ENCODE measurements at places on chromosomes 16 and 17. TPM values are rescaled to one million over a fixed set of nuclear protein-coding genes. Genes with fewer than 3 reads are reported as not detected.

DNA sequence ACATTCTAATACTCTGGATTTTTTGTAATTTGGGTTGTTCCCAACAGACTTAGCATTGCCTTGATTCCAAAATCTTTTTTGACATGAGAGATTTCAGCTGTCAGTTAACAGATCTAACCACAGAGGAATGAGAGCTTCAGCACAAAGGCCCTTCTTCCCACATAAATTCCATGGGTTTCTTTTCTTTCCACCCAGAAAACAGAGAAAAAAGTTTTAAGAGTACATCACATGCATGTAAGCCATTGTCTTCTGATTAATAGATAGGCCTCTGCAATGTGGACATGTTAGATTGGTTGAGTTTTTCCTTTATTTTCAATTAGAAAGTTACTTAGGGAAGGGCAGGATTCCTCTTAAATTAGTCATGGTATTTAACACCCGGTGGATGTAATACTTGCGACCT, 939 bp downstream of the MYH8 start:
- DNase-seq = no peak

DNA sequence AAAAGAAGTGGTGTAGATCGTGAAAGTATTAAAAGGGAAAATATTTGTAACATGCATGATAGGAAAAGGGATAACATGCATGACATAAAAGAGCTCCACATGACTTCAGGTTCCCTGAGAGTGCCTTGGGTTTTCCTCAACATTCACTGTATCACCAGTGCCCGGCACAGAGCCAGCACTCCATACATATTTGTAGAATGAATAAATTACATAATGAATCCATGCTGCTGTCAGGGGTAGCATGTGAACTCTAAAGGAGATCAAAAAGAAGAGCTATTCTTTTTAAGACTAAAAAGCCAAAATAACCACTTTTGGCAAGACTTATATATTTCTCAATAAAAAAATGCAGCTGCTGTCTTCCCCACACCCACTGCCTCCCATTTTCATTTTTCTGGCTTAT, 2.7 kb upstream of the ZNF594 start:
- no peak for DNase-seq

DNA sequence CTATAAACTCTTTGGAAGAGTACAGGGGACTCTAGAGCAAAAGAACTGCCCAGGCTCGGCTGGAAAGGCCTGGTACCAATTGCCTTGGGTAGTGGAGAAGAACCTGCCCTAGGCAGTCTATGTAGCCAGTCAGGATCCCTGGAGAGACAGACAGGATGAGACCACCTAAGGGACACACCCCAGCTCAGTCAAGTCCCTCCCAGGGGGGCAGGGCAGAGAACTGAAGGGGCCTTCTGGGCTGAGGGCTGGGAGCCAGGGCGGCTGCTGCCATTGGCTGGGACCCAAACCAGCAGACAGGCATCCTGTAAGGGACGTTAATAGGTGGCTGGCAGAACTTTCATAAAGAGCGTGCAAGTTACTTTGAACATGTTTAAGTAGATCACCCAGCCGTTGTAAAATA, 12.8 kb upstream of the SLC38A8 start:
- DNase-seq = no peak

GRCh38 chr17:69335058-69335457, 8.1 kb upstream of the ABCA5 start:
- no peak for DNase-seq

GRCh38 chr16:54631782-54632181, 298.9 kb upstream of the IRX5 start:
- DNase-seq = no peak

DNA sequence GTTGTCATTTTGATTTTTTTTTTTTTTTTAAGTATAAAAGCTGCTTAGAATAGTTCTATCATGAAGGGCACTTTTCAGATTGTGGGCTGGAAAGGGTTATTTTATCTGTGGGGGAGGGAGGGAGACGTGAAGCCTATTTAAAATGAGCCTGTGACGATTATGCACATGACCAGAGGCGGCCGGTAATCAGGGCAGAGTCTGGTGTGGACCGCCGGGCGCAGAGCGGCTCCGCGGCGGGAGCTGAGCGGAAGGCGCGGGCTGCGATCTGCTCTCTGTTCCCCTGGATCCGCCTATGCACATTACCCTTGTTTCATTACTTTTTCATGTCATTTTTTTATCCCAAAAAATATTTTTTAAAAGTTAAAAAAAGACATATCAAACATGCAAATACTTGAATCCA, 23.5 kb downstream of the TMC6 start:
- no peak for DNase-seq

DNA sequence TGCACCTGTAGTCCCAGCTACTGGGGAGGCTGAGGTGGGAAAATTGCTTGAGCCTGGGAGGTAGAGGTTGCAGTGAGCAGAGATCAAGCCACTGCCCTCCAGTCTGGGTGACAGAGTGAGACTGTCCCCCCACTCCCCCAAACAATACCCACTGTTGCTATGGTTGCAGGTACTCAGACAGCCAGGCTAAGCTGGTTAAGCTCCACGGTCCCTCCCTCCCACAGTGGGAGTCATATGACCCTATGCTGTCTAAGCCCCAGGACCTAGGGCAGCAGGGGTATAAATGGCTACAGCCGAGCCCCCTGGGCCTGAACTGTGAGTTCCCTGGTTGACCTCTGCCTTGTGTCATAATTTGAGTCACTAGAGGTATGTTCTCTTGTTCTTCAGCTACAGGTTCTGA, 15.9 kb upstream of the RPRML start:
- DNase-seq = no peak

GRCh38 chr17:42111871-42112551, 503 bp downstream of the DHX58 start:
- peak; percentile 54 for DNase-seq

DNA sequence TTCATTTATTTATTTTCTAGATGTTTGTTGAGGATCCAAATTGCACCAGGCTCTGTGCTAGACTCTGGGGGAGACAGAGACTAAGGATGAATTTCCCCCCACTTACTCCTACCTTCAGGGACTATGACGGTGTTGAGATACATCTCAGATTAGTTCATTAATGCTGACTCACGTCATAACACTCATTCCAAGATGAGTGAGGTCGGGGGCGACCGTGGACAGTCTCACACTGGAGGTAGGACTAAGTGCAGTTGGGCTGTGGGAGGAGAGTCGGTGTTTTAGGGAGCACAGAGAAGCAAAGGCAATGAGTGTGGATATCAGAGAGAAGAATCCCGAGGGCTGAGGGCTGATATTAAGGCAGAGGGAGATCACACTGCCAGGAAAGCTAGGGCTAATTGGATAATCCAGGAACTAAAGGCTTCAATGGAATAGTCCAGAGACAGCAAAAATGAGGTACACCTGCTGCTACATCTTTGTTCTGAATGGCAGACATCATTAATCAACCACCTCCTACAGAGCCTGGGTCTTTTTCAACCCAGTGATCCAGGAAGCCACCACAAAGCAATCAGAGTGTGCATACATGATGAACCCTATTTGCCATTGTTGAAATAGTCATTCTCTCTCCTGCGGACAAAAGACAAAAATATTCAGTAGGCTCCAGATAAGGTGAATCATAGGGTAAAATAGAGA, 38.6 kb upstream of the CACNG4 start:
- no peak for DNase-seq

DNA sequence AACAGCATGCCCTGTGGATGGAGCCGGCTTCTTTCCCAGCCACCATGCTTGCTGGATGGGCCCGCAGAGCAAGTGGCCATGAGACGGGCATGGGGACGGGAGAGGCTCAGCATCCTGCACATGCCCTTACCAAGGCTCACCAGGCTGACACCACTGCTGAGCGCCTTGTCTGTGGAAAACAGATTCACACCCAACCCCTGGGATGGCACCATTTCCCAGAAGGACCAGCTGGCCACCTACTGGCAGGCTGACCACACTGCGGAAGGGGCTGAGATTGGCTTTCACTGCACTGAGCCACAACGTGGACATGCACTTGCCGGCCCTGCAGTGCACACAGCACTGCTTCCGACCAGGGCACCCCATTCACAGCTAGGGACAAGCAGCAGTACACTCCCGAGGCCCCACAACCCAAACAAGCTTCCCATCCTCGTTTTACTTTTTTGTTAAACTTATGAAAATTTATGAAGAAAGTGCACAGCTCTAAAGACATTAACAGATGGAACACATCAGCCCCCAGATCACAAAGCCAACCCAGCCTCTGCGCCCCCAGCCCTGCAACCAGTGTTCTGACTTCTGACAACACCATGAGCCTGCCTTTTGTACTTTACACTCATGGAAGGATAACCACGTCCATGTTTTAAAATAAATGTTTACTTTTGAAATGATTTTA, 13.9 kb upstream of the KRTAP17-1 start:
- peak; percentile 71 for DNase-seq

DNA sequence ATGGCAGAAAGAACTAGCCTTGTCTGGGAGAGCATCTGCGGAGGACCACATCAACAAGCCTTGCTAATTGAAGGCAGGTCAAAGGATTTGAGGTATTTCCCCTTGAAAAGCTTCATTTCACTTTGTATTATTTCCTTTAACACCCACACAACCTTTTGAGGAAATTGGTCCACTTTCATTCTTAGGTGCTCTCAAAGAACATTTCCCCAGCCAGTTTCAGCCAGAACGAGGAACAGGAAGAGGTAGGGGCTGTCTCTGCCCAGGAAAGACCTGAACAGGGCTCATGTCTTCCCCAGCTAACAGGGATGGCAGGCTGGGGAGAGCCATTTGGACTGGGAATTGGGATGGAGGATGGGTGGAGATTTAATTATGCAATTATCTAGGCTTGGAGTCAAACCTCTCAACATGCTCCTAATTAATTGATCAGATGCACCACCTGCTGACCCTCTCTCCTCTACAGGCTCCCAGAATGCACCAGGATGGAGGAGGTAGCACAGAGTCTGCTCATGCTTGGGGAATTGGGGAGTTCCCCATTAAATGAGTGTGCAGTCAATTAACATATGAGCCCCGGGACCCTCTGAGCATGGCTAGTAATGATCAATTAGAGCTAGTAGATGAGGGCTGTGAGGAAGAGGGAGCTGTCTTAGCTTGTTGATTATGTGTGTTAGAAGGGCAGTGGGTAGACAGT, 84.6 kb downstream of the GP2 start:
- DNase-seq = no peak

DNA sequence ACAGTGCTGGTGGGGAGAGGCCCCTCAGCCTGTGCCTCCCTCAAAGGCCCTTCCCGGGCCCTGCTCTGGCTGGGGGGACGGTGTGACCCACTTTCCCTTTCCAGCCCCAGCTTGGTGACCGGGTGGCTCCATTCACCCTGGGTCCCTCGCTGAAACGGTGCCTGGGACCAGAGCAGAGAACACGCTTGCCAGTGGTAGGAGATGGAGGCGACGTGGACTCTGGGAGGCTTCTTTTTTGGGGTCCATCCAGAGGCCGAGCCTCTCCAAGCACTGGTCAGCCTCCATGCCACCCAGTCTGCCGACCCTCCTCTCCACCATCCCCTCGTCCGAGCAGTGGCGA, 7.7 kb downstream of the CENPX start:
- no peak for DNase-seq

- no peak for DNase-seq
These were observed 16.1 kb downstream of the ABCA3 start for GRCh38 chr16:2324296-2324859.

- no peak for DNase-seq
These were observed 104.2 kb downstream of the CDK5R1 start for GRCh38 chr17:32590974-32591373.

GRCh38 chr16:79571903-79572535, 28.5 kb downstream of the MAF start:
- DNase-seq = no peak

DNA sequence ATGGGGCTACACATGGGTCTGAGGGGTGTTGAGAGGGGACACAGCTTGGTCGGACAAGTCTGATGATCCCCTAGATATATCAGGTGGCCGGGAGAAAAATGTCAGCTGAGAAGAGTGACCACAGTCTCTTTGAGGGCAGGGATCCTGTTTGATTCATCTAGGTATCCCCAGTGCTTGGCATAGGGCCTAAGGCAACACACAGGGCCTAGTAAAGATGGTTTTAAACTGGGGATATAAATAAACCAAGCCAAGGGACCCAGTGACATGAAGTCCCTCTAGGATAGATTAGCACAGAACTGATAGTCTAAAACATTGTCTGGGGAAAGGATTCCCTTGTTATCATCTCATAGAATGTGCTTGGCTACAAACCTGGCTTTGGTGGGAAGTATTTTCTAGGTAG, 1.4 kb downstream of the ERCC4 start:
- peak; percentile 9 for DNase-seq

- no peak for DNase-seq
These were observed 13.9 kb upstream of the STAT3 start for GRCh38 chr17:42402117-42402516.

GRCh38 chr16:2206780-2207433, 1.7 kb downstream of the MLST8 start:
- DNase-seq = no peak

DNA sequence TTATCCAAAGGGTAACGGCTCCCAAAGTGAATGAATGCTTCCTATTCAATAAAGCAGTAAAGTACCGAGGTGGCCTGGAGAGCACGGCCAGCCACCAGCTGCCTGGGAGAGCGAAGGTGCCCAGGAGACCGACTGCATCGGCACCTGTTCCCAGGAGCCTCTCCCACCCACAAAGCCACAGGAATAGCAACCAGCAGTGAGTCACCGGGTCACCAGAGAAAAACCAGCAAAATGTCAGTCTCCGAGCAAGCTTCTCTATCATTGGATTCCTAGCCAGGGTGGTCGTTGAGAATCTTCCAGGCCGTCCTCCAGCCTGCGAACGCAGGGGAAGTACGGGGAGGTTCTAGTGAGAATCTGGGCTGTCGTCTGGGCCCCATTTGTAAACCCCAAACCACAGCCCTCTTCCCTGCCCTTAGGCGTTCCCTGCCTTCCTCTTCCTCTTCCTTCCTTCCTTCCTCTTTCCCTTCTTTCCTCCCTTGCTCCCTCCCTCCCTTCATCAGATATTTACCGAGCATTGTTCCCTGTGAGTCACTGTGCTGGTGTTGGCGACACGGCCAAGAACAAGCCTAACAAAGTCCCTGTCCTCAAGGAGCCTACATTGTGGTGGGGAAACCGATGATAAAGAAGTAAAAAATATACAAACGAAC, 114.6 kb downstream of the SLC39A11 start:
- DNase-seq = peak; percentile 87

DNA sequence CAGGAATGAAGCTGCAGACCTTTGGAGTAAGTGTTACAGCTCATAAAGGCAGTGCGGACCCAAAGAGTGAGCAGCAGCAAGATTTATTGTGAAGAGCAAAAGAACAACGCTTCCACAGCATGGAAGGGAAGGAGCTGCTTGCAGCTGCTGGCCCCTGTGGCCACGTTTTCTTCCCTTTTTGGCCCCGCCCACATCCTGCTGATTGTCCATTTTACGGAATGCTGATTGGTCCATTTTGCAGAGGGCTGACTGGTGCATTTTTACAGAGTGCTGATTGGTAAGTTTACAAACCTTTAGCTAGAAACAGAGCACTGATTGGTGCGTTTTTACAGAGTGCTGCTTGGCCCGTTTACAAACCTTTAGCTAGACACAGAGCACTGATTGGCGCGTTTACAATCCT, 841.5 kb downstream of the CDH11 start:
- peak; percentile 1 for DNase-seq

KCNG4 gene
- total RNA-seq = not detected

LPO gene
- not detected for total RNA-seq

ACE gene
- not detected for total RNA-seq

KRT27 gene
- total RNA-seq = not detected

MYH1 gene
- total RNA-seq = not detected

TP53TG3C gene
- 3.5 TPM for total RNA-seq

KRT25 gene
- not detected for total RNA-seq

UTS2R gene
- not detected for total RNA-seq

CCR7 gene
- total RNA-seq = not detected

RPL23 gene
- total RNA-seq = 1,311 TPM

All from Daoy (cell line).